ENCODE measurements at places on chromosomes 2 and 18. TPM values are rescaled to one million over a fixed set of nuclear protein-coding genes. Genes with fewer than 3 reads are reported as not detected.

DNA sequence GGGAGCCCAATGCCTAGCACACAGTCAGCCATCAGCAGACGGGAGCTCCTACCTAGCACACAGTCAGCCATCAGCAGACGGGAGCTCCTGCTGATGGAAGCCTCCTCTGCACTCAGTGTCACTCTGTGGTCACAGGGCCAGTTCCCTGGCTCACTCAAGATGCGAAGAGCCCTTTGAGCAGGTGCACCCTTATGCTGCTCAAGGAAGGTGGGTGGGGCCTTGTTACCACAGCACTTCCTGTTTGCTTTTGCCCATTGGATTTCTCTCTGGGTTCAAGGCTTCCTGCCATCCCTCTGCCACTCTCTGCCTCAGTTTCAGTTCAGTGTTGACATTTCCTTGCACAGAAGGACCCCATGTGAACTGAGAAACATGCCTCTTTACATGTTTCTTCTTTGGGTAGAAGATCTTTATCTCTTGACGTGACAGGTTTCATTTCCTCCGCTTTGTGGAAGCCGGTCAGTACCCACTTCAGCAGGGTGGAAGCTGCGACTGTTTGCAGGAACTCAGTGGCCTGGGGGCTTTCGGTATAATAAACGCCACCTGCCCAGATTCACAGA is 11.6 kb downstream of the TRIB2 start:
- DNase-seq: no peak

DNA sequence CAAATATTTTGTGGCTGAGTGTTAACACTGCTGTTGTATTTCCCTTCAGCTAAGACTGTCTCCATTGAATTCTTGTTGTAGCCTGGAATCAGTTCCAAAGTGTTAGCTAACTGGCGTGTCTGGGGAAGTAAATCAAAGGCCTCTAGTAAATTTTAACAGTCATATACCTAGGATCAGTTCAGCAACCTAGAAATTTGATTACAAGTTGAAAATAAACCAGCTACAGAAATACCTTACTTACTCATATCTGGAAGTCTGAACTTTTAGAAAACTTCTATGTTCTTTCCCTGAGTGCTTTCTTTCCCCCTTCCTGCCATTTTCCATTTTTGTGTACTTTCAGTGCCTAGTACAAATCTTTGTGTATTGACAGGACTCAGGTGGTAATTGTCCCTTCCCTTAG is 396.7 kb upstream of the DCC start:
- no peak for DNase-seq

- DNase-seq: no peak
Observed at GRCh38 chr18:25111377-25112288, 240.3 kb downstream of the ZNF521 start.

DNA sequence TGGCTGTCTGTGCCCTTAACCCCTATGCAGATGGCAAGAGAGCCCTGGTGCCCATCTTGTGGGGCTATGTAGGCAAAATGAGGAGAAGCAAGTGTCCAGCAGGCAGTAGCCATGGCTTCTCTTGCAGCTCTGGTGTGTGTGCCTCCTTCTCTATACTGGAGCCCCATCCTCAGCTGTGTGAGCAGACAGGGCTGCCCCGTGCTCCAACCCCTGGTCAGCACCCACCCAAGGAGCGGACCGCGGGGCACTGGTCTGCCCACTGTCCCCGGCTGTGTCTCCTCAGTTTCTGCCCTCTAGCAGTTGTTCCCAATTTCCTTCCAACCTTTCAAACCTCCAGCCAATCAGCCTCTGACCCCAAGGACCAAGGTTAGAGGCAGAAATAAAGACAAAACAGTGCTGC is 134.9 kb upstream of the GLI2 start:
- no peak for DNase-seq

GRCh38 chr18:45962461-45962860 is 4.7 kb downstream of the EPG5 start:
- peak; percentile 96 for DNase-seq

- DNase-seq: no peak
Observed at GRCh38 chr2:120400551-120400950, 54.6 kb downstream of the INHBB start.

DNA sequence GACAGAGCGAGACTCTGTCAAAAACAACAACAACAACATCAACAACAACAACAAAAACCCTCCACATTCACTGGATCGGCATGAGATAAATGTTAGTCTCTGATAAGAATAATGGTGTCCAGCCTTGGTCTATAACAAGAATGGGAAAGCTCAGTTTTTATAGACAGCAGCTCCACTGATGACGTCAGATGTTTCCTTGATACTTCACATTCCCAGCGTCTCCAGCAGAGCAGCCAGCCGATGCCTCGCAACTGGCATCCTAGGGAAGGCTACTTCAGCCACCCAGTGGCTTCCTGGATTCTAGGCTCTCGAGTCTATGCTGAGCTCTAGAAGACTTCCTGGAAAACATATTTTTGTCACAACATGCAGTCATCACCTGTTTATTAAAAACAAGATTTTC is 271.4 kb upstream of the SMIM21 start:
- no peak for DNase-seq

DNA sequence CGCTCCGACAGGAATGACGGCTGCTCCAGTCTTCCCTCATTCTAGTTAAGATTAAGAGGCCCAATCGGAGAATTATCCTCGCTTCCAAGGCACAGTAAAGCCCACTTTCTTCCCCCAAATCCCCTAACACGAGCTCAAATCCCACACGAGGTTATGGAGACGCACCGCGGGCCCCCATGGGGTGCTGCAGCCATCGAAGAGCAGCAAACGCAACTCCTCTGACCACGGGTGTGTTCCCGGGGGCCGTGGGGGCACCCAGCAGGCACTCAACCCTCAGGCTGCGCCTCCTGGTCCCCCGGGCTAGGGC is 446 bp downstream of the COPS9 start:
- no peak for DNase-seq

The TMEM37 gene
- total RNA-seq: not detected

The ASPRV1 gene
- total RNA-seq: 0.15 TPM

The CUL3 gene
- total RNA-seq: 41.5 TPM

The SMIM21 gene
- total RNA-seq: not detected
